Activated CD4-positive, alpha-beta memory T cell treated with anti-CD3 and anti-CD28 coated beads, Interleukin-2, amount 10 ng/mL, durations not matched to agents 7 days and 5 days (primary cell): ENCODE measurements at places on chromosomes 6 and 20.

- no peak for DNase-seq
These were observed 195.2 kb downstream of the CENPW start for GRCh38 chr6:126535138-126535537.

- DNase-seq: no peak
These were observed 27.8 kb downstream of the ASIP start for GRCh38 chr20:34268851-34269636.

DNA sequence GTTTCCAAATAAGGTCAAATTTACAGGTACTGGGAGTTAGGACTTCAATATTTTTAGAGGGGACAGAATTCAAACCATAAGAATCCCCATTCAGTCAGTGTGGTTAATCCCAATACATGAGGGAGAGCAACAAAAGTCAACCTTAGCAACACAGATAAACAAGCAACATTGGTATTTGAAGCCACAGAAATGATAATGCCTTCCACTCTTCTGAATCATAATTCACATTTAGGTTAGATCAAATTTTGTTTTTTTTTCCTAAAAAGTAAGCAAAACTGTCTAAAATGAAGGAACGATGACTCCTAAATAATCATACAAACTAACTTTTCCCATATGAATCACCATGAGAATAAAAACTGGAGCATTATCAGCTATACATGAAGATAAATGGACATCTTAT is 246.0 kb upstream of the TENT5A start:
- no peak for DNase-seq

- no peak for DNase-seq
These were observed 98.3 kb downstream of the JARID2 start for GRCh38 chr6:15344192-15344519.

DNA sequence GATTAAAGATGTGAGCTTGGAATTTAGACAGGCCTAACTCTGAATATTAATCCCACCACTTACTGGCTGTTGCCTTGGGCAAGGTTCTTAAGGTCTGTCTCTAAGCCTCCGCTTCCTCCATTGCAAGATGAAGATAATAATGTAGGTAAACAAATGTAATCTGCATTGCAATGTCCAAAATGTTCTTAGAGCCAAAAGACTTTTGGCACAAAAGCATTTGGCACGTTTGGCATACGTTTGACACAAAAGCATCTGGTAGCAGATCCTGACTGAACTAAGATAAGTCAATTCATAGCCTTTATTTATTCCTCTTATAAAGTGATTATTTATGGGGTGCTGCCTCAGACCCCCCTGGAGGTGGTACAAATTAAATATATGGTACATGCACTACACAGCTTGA is 229.9 kb upstream of the STXBP5 start:
- DNase-seq: no peak

- DNase-seq: no peak
These were observed 228.7 kb upstream of the PLN start for GRCh38 chr6:118319416-118319815.

DNA sequence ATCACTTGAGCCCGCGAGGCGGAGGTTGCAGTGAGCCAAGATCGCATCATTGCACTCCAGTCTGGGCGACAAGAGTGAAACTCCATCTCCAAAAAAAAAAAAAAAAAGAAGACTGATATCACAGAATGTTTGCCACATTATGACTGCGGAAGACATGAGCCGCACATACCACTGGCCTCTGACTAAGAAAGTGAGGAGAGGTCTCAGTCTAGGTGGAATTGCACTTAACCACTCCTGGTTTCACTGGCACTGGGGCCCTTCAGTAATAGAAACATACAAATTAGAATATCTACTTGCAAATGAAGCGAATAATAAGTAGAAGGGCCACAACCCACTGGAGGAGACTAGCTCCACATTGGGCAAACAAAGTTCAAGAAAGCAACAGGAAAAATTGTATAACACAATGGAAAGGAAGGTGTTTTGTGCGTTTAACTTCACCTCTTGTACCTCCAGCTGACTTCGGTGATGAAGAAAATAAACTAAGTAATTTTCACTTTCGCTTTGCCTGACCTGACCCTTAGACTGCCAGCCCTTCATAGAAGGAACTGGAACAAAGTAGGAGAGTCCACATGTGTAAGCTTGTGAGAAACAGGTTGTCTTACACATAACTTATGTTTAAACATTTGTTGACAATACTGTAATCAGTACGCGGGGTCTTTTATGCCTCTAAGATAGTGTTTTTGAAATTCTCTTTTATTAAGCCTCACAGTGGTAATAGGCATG is 147.5 kb upstream of the TSHZ2 start:
- DNase-seq: no peak

- no peak for DNase-seq
These were observed 142.9 kb downstream of the TFAP2B start for GRCh38 chr6:50961611-50962010.

DNA sequence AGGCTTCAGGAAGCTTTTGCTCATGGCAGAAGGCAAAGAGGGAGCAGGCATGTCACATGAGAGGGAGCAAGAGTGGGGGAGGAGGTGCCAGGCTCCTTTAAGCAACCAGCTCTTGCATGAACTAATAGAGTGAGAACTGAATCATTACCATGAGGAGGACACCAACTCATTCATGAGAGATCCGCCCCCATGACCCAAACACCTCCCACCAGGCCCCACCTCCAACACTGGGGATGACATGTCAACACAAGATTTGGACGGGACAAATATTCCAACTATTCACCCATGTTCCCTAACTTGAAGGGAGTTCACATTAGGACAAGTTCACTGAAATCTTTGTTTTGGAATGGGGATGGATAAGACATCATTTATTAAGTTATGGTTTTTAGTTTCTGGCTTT is 155.2 kb upstream of the ESR1 start:
- DNase-seq: no peak

- DNase-seq: no peak
These were observed 613.2 kb upstream of the FLRT3 start for GRCh38 chr20:14950633-14951032.

DNA sequence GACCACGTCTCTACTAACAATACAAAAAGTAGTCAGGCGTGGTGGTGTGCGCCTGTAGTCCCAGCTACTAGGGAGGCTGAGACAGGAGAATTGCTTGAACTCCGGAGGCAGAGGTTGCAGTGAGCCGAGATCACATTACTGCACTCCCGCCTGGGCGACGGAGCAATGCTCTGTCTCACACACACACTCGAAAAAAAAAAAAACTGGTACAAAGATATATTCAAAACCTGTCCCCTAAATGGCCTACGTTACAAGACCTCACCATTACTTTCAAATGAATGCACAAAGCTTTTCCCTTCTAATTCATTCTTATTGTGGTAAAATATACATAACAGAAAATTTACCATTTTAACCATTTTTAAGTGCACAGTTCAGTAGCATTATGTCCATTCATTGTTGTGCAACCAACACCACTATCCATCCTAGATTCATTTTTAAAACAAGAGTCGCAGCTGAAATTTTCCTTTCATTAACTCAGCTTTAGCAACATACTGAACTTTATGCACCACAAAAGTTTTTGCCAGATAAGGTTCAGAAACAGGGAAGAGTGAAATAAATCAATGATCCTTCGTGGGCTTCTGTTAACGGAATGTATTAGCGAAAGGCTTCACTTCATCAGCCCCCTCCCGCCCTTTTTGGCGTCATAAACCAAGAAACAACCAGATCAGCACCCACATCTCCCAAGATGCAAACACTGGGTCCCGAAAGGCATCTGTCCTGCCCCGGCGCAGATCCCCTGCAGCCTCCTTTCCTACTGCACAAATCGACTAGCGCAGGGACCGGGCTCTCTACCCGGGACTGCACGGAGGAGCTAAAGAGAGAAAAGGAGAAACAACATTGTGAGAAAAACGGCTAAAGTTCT is 825 bp upstream of the FAM135A start:
- no peak for DNase-seq

DNA sequence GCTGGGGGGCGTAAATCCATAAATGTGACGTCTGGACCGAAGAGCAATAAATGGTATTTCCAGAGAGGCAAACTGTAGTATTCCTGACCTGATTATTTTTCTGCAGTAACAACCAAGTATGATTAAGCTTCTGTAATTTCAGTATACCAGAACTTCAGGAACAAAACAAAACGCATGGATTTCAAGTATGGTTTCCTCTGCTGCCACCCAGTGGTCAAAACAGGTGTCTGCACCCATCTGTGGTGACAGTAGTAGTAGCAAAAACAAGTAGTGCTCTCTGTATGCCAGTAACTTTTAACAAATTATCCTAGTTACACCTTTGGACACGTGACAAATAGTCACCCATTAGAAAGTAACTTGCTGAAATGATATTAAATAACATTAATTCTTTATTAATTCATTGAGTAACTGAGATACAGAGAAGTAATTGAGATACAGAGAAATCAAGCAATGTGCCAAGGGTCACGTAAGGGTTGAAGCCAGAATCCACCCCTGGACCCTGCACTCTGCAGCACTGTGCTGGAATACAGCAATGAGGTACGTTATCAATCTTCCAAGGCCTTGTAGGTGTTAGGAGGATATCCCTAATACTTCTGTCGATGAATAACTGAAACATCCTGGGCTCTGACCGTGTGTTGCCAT is 7.9 kb downstream of the CALHM4 start:
- DNase-seq: peak; percentile 73

DNA sequence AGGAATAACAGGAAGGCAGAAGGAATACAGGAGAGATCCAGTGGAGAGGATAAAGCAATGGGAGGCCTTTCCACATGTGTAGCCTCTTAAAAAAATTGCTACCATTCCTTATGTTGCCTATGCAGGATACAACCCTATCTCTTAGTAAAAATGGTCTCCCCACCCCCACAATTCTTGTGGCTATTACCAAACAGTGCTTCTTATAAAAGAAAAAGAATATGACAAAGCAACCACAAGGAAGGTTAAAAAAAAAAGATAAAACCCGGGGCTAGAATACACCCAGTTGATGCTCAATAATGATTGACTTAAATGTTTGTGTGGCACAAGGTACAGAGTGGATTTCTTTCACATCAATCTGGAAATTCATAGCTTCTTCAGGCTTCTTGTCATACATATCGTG is 250.9 kb downstream of the HIVEP2 start:
- no peak for DNase-seq

GRCh38 chr6:149246691-149247384 is 70.7 kb upstream of the TAB2 start:
- DNase-seq: no peak

GRCh38 chr20:41889844-41890224 is 271.7 kb upstream of the CHD6 start:
- DNase-seq: no peak

DNA sequence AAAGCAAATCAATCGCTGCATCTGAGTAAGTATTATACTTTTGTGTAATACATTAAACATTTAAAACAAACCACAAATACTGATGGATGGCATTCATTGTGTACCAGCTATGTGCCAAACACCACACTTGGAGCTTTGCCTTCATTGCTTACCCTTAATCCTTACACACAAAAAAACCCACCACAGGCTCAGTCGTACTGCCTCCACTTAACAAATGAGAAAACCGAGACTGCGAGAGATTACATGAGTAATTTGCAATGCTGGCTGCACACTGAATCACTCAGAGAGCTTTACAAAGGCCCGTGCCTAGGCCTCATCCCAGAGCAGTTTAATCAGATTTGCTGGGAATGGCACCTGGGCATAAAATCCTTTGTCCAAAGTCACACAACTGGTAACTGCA is 130.5 kb downstream of the EDN1 start:
- no peak for DNase-seq

- no peak for DNase-seq
These were observed 59.4 kb upstream of the SLC35B3 start for GRCh38 chr6:8494730-8495129.

GRCh38 chr6:70424291-70424690 is 11.0 kb downstream of the FAM135A start:
- no peak for DNase-seq

- no peak for DNase-seq
These were observed 582.3 kb upstream of the GJE1 start for GRCh38 chr6:141550471-141550870.
